NCI-H1694 (cell line): ENCODE measurements at places on chromosomes 13 and 19.
A peak's percentile ranks its signal among the peaks of the same experiment; 100 is the strongest.

- no peak for DNase-seq
Observed at GRCh38 chr19:29841559-29842367, 30.0 kb downstream of the CCNE1 start.

DNA sequence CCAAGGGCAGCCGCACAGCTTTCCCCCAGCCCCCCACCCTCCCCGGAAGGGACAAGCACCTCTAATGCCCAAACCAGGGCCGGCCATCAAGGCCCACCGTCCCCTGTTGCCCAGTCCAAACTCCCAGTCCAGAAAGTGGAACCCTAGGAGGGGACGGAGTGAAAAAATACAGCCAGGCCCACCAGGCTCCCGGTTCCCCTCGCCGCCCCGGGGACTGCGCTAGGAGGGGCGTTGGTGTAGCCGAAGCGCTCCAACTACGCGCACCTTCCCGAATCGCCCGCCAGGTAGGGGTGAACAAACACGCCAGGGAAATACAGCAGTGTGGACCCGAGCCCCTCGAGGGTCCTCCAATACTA is 1.3 kb downstream of the KLF16 start:
- DNase-seq, result no peak

DNA sequence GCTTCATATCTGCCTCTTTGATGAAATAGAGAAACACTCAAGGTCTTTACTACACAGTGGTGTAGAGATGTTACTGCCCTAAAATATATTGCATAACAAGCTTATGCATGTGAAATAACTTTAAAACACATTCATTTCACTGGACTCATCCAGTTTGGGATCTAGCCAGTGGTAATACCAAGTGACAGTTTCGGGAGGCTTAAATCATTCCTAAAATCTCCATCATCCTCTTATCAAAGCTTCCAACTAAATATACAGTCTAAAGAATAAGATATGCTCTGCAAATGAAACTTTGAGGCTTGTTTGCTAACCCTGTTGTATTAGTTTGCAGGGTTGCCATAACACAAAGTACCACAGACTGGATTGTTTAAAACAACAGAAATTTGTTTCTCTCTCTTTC is 52.8 kb downstream of the THSD1 start:
- DNase-seq, result no peak

DNA sequence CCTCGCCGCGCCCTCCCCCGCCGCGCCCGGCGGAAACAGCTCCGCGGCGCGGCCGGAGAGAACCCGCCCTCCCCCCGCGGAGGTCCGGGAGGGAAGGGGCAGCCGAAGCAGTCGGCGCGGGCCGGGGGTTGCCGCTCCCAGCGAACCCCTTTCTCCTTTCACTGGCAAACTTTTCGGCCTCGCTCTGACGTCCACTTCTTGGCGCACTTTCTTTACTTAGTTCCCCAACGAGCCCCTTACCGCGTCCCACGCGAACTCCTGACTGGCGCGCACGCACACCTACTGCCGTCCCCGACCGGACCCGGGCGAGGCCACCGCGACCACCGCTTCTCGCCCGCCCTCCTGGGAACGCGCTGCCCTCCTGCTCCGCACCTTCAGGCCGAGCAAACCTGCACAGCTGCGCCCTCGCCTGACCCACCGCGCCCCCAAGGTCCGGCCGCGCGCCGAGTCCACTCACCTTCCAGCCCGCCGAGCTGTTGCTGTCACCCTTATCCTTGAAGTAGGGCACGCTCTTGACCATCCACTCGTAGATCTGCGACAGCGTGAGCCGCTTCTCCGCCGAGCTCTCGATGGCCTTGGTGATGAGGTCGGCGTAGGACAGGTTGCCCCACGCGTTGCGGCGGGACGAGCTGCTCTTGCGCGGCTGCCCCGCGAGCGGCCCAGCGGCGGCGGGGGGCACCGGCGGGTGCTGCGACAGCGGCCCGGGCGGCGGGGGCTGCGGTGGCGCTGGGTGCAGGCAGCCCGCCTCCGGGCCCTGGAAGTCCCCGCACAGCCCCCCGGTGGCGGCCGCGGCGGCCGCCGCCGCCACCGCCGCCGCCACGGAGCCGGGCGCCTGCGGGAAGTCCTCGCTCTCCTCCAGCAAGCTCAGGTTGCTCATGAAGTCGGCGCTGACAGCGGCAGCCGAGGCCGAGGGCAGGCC is 1.1 kb downstream of the FOXO1 start:
- DNase-seq, result no peak

DNA sequence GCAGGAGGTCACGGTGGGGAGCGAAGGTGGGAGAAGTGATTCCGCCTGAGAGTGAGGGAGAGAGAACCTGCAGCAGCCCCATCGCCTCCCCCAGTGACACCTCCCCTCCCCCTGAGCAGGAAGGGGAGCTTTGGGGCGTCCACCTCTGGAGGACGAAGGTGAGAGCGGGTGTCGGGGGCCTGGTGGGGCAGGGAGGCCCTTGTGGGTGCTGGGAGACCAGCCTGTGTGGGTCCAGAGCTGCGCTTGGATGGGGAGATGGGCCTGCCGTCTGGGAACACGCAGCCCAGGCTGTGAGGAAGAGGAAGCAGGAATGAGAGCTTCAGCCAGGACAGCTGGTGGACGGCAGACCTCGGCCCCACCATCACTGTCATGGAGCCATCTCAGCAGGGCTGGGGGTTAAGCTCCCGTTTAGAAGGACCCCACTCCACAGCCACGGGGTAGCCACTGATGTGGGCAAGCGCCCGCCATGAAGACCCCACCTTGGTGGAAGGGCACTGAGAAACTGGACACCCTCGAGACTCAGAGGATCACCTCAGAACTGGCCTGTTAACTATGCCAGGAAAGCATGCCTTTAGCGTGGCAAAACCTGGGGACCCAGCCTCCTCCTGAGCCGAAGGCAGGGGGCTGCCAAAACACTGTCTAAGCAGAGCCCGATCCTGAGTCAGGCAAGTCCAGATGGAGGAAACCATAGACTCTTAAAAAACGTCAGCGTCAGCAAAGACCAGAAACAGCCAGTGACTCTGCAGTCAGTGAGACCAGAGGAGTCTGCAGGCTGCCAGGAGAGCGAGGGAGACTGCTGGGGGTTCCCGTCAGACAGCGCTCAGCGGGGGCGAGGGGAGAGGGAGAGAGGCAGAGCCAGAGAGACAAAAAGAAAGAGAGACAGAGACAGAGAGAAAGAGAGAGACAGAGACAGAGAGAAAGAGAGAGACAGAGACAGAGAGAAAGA is 6.4 kb upstream of the PROZ start:
- no peak for DNase-seq

GRCh38 chr19:17758515-17758914 is 7.2 kb downstream of the FCHO1 start:
- no peak for DNase-seq

DNA sequence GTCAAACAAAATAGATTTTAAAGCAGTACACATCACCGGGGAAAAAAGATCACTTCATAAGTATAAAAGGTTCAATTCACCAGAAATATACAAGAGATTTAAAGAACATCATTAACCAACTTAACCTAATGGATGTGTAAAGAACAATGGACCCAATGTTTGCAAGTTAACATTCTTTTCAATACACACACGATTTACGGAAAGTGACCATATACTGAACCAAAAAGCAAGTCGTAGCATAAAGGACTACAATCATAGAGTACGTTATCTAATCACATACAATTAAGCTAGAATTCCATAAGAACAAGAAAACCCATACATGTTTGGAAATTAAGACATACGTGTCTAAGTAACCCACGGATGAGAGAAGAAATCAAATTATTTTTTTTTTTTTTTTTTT is 9.6 kb downstream of the TGDS start:
- DNase-seq, result no peak

GRCh38 chr19:54462047-54462654 is 1.4 kb downstream of the LENG9 start:
- DNase-seq, result no peak

DNA sequence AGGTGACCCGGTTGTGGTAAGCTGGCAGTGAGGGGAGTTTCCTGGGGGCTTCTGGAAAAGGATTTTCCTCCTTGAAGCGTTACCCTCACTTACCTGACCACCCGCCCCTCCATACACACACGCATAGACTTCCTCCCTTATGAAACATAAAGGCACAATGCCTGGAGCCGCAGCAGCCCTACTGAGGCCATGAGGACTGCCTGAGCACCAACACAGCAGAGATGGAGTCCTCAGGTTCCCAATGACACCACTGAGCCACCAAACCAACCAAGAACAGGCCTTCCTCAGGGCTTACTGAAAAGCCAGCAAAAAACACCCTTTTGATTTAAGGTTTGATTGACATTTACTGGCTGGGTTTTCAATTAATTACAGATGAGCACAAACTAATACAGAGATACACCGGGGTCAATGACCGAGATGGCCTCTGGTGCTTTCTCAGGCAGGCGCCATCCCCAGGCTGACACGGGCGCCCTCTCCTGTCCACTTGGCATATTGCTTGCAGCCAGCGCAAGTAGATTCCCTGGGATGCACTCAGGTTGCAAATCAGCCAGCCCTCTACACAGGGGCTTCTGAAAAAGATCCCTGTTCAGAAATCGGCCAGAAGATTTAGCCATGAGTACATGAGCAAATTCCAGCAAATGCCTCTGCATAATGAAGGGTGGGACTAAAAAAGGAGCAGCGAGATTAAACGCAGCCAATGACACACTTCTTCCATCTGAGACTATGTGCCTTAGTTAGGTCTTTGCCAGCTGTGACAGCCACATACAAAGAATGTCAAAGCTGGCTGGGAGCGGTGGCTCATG is 14.8 kb downstream of the OPA3 start:
- peak; percentile 18 for DNase-seq

- DNase-seq, result peak; percentile 31
Observed at GRCh38 chr19:19627621-19628500, at the start of gene LPAR2. TSS of gene LPAR2 (minus strand) at chr19:19628220. CDS start at chr19:19627275, 945 bp downstream.

- DNase-seq, result no peak
Observed at GRCh38 chr13:33547035-33547434, 261.5 kb upstream of the STARD13 start.

DNA sequence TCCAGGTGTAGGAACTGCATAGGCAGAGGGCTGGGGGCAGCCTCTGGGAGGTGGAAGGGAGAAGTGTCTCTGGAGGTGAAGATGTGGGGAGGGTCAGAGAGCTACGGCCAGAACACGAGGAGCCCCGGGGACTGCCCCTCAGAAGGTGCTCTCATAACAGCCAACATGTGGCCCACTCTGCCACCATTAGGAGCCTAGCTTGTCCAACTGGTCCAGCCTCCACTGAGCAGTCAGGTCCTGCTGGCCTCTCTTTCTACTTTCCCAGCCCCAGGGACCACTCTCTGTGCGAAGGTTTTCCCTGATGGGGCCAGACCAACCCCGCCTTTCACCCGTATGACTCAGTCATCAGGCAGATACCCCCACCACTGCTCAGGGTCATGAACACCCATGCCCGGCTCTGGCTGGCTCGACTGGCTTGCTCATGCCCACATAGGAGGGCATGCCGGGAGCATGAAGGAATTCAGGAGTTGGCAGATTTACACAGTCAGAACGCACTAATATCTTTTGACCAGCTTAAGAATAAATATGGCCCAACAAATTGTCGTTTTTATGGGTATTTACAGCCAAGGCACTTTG is 37.5 kb upstream of the C19orf12 start:
- DNase-seq, result no peak

DNA sequence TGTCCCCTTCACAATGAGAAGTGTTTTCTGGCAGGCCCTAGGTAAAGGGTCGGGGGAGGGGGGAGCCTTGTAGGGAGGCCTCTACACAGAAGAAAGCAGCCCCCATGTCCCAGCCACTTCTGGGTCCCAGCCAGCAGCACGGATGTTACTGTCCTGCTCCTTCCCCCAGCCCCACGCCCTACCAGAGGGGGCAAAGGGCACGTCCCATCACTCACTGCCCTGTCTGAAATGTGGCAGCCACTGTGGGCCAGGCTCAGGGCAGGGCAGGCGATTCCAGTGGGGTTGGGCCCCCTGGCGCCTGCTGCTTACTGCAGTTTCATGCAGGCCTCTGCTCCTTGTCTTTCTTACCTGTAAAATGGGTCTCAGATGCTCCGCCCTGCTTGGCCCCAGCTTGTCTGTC is 6.1 kb upstream of the SLC25A42 start:
- DNase-seq, result no peak

DNA sequence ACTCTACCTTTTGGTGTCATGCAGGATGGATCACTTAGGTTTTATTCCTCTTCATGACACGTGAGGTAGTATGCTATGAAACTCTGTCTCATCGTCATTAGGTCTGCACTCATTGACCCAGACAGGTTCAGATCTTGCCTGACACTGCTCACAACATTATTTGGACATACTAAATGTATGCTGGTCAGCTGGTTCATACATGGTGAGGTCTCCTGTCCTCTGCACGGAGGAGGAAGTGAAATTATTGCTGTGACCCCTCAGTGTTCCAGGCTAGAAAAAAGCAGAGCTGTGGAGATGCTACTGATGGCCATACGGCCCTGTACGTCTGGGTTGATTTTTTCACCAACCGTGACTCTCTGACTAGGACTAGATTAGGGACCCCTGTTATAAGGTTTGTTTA is 35.8 kb downstream of the LATS2 start:
- DNase-seq, result no peak

- DNase-seq, result no peak
Observed at GRCh38 chr13:52804202-52804641, 44.2 kb downstream of the PCDH8 start.

DNA sequence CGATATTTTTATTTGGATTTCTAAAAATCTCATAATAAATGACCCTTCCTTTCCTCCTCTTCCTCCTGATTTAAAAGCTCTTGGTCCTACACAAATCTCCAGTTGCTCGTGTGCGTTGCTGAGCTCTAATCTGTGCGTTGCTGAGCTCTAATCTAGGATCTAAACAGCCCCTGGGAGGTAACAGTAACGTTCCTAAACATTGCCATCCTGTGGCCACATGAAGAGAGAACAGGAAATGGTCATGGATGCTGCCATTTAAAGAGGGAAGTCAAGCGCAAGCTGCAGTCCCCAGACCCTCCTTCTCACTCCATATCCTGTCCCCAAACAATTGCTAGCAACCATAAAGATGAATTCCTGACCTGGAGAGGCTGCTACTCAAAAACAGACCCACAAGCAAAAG is 170.8 kb downstream of the NUFIP1 start:
- peak; percentile 10 for DNase-seq

- DNase-seq, result no peak
Observed at GRCh38 chr19:30318261-30318660, 53.9 kb upstream of the ZNF536 start.

GRCh38 chr13:20332361-20333096 is 100.4 kb upstream of the GJB6 start:
- DNase-seq, result no peak

GRCh38 chr19:40184273-40184672 is 7.0 kb upstream of the MAP3K10 start:
- DNase-seq, result no peak

DNA sequence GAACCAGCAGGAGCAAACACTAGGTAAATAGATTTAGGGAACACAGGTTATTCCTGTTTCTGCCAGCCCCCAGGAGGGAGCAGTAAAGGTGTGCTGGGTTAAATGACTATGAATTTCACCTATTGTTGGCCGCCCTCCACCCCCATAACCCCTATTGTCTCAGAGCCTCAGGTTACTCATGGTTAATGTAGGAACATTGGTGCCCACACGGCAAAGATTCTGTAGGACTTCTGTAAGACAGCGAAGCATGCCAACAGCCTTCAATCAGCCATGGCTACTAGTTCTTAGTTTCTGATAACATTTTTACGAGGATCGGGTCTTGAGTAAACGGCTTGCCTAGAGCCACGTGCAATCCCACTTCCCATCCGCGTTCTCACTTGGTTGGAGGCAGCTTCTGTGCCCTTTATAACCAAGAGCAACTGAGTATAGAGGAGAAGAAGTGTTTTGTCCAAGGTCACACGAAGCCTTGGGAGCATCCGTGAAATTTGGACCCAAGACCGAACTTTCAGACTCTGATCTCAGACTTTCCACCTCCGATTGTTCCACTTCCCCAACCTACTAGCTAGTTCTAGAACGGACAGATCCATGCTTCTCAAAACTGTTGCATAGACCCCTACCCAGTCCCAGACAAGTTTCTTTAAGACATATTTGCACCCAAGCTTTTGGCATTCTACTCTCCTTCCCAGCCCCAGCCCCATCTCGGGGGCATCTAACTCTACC is 5.1 kb upstream of the CACNG8 start:
- no peak for DNase-seq
